ENCODE measurements at places on chromosomes 4 and X. TPM values are rescaled to one million over a fixed set of nuclear protein-coding genes. Genes with fewer than 3 reads are reported as not detected.

DNA sequence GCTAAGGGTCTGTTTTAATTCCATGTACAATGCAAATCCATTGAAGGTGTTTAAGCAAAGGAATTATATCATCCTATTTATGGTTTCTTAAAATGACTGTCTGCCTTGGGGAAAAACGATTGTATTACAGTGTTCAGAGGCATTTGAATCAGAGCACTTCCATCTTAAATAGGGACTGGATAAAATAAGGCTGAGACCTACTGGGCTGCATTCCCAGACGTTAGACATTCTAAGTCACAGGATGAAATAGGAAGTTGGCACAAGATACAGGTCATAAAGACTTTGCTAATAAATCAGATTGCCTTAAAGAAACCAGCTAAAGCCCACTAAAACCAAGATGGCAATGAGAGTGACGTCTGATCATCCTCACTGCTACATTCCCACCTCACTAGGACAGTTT, 1167.2 kb upstream of the PABPC4L start:
- DNase-seq, result no peak

- no peak for DNase-seq
Observed at GRCh38 chr4:38752372-38752940, 30.3 kb downstream of the TLR10 start.

DNA sequence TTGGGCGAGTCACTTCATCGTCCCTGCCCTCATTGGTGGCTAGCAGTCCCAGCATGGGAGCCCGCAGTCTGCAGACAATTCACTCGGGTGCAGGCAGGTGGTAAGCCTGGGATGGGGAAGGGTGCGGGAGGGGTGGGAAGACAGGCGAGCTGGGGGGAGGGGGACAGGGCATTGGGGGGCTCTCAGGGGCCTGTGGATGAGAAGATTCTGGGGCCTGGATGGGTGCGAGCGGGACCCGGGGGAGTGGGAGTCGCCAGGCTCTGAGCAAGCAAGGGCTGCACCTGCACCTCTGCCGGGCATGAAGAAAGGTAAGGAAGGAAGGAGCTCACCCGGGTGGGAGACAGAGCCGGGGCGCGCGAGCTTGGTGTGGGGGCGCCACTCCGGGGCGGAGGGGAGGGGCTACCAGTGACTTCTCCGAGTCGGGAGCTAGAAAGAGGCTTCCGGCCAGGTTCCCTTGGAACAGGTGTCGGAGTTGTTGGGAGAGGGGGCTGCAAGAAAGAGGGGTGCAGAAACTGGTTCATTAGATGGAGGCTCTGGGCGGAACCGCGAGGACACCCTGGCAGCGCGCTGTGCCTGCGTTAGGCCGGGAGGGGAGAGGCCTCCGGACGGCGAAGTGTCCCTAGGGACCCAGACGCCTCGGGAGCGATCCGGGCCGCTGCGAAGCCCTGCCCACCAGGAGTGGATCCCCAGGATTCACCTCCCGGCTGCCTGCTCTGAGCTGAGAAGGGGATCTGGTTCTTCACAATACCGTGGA, 103.4 kb upstream of the PDLIM3 start:
- DNase-seq, result no peak

- DNase-seq, result no peak
Observed at GRCh38 chrX:11478911-11479310, 185.7 kb downstream of the AMELX start.

DNA sequence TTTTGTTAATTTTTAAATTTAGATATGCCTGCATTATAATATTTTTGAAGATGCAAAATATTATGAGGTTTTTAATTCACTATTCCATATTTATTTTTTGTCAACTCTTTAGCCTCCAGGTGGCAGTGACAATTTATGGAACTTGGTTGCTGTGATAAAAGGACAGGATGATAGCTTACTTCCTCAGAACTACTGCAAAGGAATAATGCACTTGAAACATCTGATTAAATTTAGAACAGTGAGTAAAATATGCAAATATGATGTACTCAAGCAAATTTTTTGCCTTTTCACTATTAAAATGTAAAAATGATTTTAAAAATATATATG, 45.1 kb downstream of the SPATA4 start:
- DNase-seq, result peak; percentile 2

GRCh38 chrX:40721489-40722106, 13.7 kb downstream of the MED14 start:
- DNase-seq, result no peak

- DNase-seq, result no peak
Observed at GRCh38 chrX:134870419-134870818, 120.4 kb upstream of the SMIM10 start.

GRCh38 chrX:49278081-49278480, 8.5 kb downstream of the PPP1R3F start:
- DNase-seq, result no peak

GRCh38 chrX:57915680-57916079, 5.4 kb upstream of the ZXDA start:
- no peak for DNase-seq

- DNase-seq, result no peak
Observed at GRCh38 chr4:94834501-94834900, 76.7 kb downstream of the BMPR1B start.

- DNase-seq, result no peak
Observed at GRCh38 chr4:110877778-110878370, 255.0 kb upstream of the PITX2 start.

DNA sequence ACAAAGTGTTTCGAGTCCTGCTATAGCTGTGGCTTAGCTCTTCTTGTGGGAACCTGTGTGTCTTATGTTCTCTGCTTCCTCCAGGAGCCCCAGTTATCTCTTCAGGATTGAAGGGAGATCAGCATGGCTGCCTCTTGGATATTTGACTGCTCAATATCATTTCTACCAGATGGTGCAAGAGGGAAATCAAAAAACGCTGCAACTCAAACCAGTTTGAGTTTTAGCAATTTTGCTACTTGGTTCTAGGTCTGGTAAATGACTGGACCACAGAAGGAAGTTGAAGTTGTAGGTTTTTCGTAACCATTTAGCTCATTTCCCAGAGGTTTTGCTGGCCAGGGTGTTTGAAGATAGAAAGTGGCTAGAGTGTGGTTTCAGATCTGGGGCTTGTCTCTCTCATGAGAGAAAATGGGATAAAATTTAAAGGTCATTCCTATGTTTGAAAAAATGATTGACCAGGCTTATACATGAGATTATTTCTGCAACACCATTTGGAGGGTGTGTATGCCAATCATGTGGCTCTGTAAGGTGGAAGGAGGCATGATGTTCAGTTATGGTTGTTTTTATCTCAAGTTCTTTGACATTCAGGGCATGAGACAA, 210.4 kb downstream of the SPRY1 start:
- no peak for DNase-seq

GRCh38 chr4:76974150-76974549, 24.6 kb downstream of the SEPTIN11 start:
- DNase-seq, result no peak

GRCh38 chrX:155632431-155633100, 19.8 kb upstream of the TMLHE start:
- no peak for DNase-seq

DNA sequence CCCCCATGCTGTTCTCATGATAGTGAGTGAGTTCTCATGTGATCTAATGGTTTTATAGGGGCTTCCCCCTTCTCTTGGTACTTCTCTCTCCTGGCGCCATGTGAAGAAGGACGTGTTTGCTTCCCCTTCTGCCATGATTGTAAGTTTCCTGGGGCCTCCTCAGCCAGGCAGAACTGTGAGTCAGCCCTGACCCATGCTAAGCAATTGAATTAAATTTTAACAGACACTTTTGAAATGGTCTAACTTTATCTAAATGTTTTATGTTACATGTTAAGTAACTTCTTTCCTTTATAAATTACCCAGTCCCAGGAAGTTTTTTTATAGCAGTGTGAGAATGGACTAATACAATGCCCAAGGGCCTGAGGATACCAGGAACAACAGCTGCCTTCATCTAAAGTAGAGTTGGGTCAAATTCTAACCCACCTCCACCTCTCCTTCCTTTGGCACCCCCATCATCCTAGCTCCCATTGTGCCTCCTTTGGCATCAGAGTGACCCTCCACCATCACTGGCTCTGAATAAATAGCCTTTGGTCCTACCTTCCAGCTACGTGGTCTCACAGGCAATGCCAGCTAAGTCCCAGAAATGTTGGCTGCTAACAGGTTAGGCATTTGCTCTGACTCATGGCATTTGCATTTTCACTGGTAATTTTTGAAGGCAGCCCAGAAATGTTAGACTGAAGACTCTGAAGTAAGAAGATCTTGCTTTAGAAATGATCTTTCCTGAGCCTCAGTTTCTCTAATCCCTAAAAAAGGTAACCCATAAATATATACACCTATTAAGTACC, 182.1 kb downstream of the MOSPD2 start:
- no peak for DNase-seq

The FATE1 gene
- not detected for total RNA-seq

The SH3RF1 gene
- total RNA-seq, result 4.4 TPM

The PNMA6A gene
- total RNA-seq, result 2.9 TPM

The MGARP gene
- total RNA-seq, result 0.32 TPM

The XG gene
- total RNA-seq, result not detected

The DSPP gene
- not detected for total RNA-seq

The MAGEB1 gene
- not detected for total RNA-seq

The SLC25A14 gene
- total RNA-seq, result 15.8 TPM
